ENCODE measurements at places on chromosomes 11 and 22.

DNA sequence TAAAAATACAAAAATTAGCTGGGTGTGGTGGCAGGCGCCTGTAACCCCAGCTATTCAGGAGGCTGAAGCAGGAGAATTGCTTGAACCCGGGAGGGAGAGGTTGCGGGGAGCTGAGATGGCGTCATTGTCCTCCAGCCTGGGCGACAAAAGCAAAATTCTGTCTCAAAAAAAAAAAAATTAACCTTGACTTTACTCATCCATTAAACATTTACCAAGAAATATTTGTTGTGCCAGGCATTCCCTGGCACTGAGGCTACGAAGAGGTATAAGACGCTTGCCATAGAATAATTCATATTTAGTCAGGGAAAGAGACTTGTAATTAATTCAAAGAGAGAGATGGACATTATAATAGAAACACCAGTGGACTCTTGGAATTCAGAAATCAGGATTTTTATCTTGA, 13.2 kb upstream of the PAFAH1B2 start:
- DNase-seq = no peak

- no peak for DNase-seq
These were observed 155.1 kb upstream of the SOX6 start for GRCh38 chr11:16511116-16512114.

- no peak for DNase-seq
These were observed 16.0 kb downstream of the FZD4 start for GRCh38 chr11:86938900-86939880.

DNA sequence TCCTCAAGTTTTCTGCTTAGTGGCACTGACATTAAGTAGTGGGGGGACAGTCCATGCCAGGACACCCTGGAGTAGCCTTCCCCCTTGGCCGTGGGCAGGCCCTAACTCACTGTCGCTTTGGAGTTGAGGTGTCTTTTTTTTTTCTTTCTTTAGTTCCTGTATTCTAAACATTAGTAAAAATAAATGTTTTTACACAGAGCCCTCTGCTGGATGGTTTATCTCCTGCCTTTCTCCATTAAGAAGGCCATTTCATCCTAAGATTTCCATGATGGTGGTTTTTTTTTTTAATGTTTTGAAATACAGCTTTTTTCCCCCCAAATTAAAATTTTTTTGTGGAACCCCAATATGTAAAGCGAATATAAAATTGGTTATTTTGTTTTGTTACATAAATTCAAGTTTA, 1.8 kb upstream of the TIGD3 start:
- DNase-seq = no peak

- no peak for DNase-seq
These were observed 85.9 kb downstream of the GAB4 start for GRCh38 chr22:16922076-16922475.

- no peak for DNase-seq
These were observed 30.0 kb upstream of the MMP7 start for GRCh38 chr11:102560555-102561011.

DNA sequence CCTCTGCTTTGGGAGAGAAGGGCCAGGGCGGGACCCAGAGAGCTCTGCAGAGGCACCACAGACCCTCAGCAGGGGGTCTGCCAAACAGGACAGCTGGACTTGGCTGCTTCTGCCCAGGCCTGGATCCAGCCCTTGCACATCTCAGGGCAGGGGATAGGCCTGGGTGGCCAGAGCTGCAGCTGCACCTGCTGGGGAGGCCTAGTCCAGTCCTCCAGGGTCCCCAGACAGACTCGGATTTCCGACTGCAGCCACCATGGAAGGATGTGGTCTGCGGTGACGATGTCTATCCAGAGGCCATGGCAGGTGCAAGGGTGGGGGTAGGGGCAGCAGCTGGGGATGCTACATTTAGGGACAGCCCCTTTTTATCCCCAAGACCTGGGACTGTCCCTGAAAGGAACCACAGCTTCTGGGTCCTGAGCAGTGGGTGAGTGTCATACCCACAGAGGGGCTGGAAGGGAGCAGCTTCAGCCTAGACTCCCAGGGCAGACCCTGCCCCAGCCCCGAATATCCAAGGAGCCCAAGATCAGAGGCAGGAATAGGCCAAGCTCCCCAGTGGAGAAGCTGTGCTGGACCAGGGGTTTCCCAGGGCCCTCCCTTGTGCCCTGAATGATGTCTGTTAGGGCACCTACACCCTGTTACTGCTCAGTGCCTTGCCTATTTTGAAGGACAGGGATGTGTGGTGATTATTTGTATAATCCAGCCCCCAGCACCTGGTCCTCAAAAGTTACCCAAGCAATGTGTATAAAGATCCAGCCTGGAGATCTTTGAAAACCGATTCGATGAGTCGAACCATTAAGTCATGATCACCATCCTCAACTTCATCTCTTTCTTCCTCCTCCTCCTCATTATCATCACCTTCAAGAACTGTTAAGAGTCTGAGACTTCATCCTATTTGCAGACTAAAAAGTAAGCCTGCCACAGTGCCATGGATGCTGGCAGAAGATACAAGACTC, 2.5 kb upstream of the IGLL5 start:
- DNase-seq = no peak

GRCh38 chr22:47083379-47083986, 321.0 kb downstream of the TBC1D22A start:
- DNase-seq = no peak

DNA sequence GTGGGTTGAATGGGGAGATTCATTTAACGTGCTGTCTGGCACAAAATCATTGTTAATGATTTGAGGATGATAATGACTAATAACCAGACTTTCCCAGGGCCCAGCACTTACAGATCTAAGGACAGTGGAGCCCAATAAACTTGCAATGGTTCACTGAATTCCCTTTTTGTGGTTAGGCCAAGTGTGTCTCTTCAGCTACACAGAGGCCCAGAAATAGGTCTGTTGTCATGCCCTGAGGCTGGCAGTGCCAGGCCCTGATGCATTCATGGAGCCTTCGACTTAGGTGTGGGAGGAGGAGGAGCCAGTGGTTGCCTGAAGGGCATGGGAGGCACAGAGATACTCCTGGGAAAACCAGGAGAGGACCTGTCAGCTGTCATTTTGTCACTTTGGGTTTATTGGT, 56.1 kb downstream of the KIAA1671 start:
- DNase-seq = no peak
